Thoracic aorta (tissue), 2 donors: ENCODE measurements at places on chromosomes 7 and 10. TPM values are rescaled to one million over a fixed set of nuclear protein-coding genes. Genes with fewer than 3 reads are reported as not detected.

DNA sequence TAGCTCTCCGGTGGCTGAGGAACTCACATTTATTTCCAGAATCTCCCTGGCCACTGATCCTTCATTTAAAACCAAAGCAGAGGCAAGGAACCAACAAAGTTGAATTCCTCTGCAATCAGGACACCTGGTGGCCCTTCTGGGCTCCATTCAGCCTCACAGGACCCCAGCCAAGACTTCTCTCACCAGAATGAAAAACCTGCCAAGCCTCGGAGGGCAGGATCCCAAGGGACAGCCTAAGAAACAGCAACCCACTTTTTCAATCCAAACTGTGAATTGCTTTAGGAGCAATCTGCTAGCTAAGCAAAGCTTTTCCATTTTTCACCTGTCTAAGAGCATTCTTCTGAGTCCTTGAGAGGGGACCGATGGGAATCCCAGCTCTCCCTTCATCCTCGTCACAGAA, 34.6 kb downstream of the OAT start:
- H3K36me3 ChIP-seq = no peaks in the 10 kb centered on the region
- H3K27ac ChIP-seq = no peak overlapping the region
- no peak for DNase-seq
- H3K27me3 ChIP-seq = no peaks in the 10 kb centered on the region
- peaks cover 28% of the 10 kb centered on the region for H3K4me1 ChIP-seq
- no peak overlapping the region for H3K4me3 ChIP-seq

Gene KNDC1
- 0.14 TPM for total RNA-seq

Gene SNX8
- total RNA-seq = 29.6 TPM

Gene ADCYAP1R1
- 2.5 TPM for total RNA-seq

Gene TFEC
- 8.5 TPM for total RNA-seq

Gene AASS
- total RNA-seq = 47.2 TPM

Gene MMD2
- total RNA-seq = not detected

Gene GPR141
- 2.0 TPM for total RNA-seq

DNA sequence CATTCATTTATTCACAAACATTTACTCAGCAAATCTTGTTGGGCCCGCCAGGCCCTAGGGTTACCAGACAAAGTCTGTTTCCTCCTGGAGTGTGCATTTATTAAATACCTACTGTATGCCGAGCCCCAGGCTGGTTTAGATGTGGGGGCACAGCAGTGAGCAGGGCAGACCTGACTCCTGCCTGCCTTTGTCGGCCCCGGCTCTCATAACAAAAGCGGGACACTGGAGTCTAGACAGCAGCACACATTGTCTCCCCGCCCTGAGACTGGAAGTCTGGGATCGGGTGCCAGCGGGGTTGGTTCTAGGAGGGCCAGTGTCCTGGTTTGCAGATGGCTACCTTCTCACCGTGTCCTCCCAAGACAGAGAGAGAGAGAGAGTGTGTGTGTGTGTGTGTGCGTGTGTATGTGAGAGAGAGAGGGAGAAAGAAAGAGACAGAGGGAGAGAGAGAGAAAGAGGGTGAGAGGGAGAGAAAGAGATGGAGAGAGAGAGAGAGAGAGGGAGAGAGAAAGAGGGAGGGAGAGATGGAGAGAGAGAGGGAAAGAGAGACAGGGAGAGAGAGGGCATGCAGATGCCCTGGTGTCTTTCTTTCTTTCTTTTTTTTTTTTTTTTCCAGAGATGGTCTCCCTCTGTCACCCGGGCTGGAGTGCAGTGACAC, 25.9 kb downstream of the ELFN1 start:
- no peak overlapping the region for H3K4me3 ChIP-seq
- H3K27ac ChIP-seq = no peak overlapping the region
- peaks cover 20% of the 10 kb centered on the region for H3K4me1 ChIP-seq
- no peak for DNase-seq
- no peaks in the 10 kb centered on the region for H3K27me3 ChIP-seq

DNA sequence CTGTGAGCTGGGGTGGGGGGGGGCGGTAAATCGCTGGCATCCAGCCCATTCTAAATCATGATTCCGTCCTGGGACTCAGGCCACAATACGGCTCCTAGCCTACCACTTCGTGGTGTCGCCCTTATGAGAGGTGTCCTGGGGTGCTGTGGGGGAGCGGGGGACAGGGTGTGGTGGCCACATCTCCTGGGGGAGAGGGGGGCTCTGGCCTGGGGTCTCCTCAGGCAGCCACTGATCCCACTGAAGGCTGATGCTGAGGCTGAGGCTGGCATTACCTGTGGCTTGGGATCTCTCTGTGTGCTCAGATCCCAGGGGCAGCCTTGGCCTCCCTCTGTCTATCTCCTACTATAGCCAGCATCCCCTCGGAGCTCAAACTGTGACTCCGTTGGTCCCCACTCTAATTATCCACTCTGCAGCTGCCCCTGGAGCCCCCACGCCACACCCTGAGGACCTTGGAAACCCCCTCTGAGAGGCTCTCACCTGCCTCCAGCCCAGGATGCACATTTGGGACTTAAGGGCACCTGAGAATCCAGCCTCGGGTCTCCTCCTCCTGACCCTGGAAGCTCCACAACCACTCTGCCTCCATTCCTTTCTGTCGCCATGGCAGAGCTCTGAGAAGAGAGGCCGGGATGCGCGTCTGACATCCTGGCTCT, 249.3 kb upstream of the TCERG1L start:
- H3K36me3 ChIP-seq = no peaks in the 10 kb centered on the region
- H3K4me1 ChIP-seq = no peaks in the 10 kb centered on the region
- no peak overlapping the region for H3K4me3 ChIP-seq

GRCh38 chr10:26743091-26743490, 45.6 kb downstream of the PDSS1 start:
- H3K27me3 ChIP-seq = no peaks in the 10 kb centered on the region
- H3K36me3 ChIP-seq = peaks cover 12% of the 10 kb centered on the region
- no peaks in the 10 kb centered on the region for H3K4me1 ChIP-seq

DNA sequence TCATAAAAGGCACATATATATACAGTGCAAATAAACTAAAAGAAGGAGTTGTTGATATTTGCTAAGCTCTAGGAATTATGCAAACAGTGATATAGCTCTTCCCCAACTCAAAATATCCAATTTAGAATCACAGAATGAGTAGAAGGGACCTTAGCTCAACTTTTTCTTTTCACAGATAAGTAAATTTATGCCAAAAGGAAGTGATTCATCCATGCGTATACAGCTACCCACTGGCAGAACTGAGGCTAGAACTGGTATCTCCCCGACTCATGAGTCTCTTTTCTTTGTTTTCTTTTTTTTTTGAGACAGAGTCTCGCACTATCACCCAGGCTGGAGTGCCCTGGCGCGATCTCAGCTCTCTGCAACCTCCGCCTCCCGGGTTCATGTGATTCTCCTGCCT, 54.2 kb upstream of the SVIL start:
- H3K4me3 ChIP-seq = peak overlapping the region; percentile 6
- DNase-seq = no peak
- H3K36me3 ChIP-seq = peaks cover 11% of the 10 kb centered on the region

- H3K4me1 ChIP-seq = no peaks in the 10 kb centered on the region
- no peak for DNase-seq
- no peaks in the 10 kb centered on the region for H3K27me3 ChIP-seq
- no peaks in the 10 kb centered on the region for H3K36me3 ChIP-seq
Measured at GRCh38 chr10:10730471-10731043, 287.1 kb upstream of the CELF2 start.

- H3K27me3 ChIP-seq = no peaks in the 10 kb centered on the region
- H3K4me1 ChIP-seq = no peaks in the 10 kb centered on the region
- no peak overlapping the region for H3K27ac ChIP-seq
- no peak for DNase-seq
- no peak overlapping the region for H3K4me3 ChIP-seq
- no peaks in the 10 kb centered on the region for H3K36me3 ChIP-seq
Measured at GRCh38 chr10:84607523-84607922, 279.1 kb downstream of the CCSER2 start.

DNA sequence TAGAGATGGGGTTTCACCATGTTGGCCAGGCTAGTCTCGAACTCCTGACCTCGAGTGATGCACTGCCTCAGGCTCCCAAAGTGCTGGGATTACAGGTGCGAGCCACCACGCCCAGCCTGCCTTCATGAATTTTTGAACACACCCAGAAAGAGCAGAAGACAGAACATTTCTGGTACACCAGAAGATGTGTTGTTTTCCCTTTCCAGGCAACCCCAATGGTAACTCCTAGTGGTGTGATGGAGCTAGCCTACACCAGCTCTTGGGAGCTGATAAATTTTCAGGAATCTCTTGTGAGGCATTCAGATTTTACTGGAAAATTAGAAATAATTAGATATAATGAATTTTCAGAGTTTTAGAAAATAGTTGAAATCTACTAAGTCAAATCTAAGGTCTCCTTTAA, 904 bp upstream of the CCDC7 start:
- peaks cover 4% of the 10 kb centered on the region for H3K4me1 ChIP-seq
- DNase-seq = no peak
- peak overlapping the region; percentile 87 for H3K4me3 ChIP-seq
- H3K36me3 ChIP-seq = no peaks in the 10 kb centered on the region
- no peaks in the 10 kb centered on the region for H3K27me3 ChIP-seq

GRCh38 chr7:138387755-138388475, 72.1 kb upstream of the TRIM24 start:
- no peaks in the 10 kb centered on the region for H3K27me3 ChIP-seq
- no peak for DNase-seq
- no peaks in the 10 kb centered on the region for H3K36me3 ChIP-seq
- no peak overlapping the region for H3K4me3 ChIP-seq
- no peak overlapping the region for H3K27ac ChIP-seq

GRCh38 chr10:43062402-43063160, 14.3 kb upstream of the RET start:
- no peak for DNase-seq
- H3K27me3 ChIP-seq = no peaks in the 10 kb centered on the region
- H3K36me3 ChIP-seq = no peaks in the 10 kb centered on the region
- H3K4me3 ChIP-seq = no peak overlapping the region

DNA sequence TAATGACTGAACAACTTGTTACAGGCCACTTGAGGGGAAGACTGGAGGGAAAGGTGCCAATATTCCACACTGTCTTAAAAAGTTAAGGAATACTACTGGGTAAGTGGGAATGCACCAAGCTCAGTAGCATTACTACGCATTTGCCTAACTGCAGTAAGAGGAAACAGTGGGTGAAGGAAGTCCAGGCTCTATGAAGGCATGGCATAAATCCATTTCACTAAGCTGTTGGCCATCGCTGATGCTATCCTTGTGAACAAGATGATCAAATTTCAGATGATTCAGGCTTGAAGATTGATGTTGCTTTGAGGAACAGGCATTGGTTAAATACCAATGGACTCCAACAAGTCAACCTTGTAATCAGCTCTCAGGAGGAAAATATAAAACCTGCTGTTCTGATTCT, 44.2 kb upstream of the TES start:
- H3K4me1 ChIP-seq = no peaks in the 10 kb centered on the region
- H3K4me3 ChIP-seq = no peak overlapping the region
- H3K36me3 ChIP-seq = no peaks in the 10 kb centered on the region
- no peak overlapping the region for H3K27ac ChIP-seq

- peaks cover 10% of the 10 kb centered on the region for H3K4me1 ChIP-seq
- H3K4me3 ChIP-seq = no peak overlapping the region
- no peaks in the 10 kb centered on the region for H3K36me3 ChIP-seq
- DNase-seq = no peak
- no peak overlapping the region for H3K27ac ChIP-seq
Measured at GRCh38 chr7:25780904-25781303, 371.1 kb upstream of the NFE2L3 start.

Gene MAGI2
- 18.3 TPM for total RNA-seq

- H3K36me3 ChIP-seq = peaks cover 10% of the 10 kb centered on the region
- no peak for DNase-seq
- no peak overlapping the region for H3K4me3 ChIP-seq
- peaks cover 70% of the 10 kb centered on the region for H3K4me1 ChIP-seq
- peak overlapping the region; percentile 92 for H3K27ac ChIP-seq
Measured at GRCh38 chr10:125002423-125003145, 60.7 kb downstream of the ZRANB1 start.

DNA sequence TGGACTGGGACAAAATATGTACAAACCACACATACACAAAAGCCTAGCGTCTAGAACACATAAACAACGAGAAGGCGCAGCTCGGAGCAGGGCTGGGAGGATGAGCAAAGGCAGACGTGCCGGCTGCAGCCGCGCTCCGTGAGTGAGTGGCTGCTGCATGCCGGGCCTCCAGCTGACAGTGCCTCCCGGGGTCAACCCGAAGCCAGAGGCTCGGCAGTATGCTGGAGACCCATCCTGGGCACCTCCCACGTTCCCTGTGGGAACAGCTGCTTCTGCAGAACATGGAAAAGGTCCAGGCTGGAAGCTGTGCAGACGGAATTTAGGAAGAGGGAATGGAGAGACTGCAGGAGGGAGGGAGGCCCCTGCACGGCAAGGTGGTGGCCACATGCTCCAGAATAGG, 3.6 kb upstream of the GPR146 start:
- DNase-seq = no peak
- no peak overlapping the region for H3K4me3 ChIP-seq
- no peaks in the 10 kb centered on the region for H3K36me3 ChIP-seq
- peaks cover 19% of the 10 kb centered on the region for H3K4me1 ChIP-seq

- peak overlapping the region; percentile 35 for H3K27ac ChIP-seq
- no peaks in the 10 kb centered on the region for H3K27me3 ChIP-seq
- no peaks in the 10 kb centered on the region for H3K36me3 ChIP-seq
- H3K4me3 ChIP-seq = no peak overlapping the region
Measured at GRCh38 chr10:133012573-133013359, 70.4 kb upstream of the CFAP46 start.

GRCh38 chr7:37815671-37816371, 32.6 kb upstream of the NME8 start:
- H3K36me3 ChIP-seq = no peaks in the 10 kb centered on the region
- H3K4me1 ChIP-seq = no peaks in the 10 kb centered on the region
- H3K27ac ChIP-seq = no peak overlapping the region

Gene MDFIC
- total RNA-seq = 22.9 TPM

DNA sequence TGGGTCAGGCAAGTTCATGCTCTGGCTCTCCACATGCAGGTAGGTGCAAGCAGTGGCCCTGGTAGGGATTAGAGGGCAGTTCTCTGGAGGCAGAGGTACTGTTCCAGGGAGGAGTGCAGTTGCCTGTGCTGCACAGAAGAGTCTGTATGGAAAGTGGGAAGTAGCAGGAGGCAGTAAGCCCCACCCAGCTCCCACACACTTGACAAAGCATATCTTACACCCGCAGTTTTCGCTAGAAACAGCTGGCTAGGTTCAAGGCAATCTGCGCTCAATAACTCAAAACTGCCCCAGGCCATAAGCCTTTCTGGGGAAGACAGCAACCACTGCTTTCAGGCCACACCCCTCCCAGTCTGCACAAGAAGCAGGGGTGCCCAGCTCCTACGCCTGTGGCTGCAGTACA, 33.1 kb upstream of the ARMC3 start:
- no peak overlapping the region for H3K4me3 ChIP-seq
- no peaks in the 10 kb centered on the region for H3K36me3 ChIP-seq
- H3K27ac ChIP-seq = no peak overlapping the region
- no peaks in the 10 kb centered on the region for H3K4me1 ChIP-seq
